SW480 (cell line): ENCODE measurements at places on chromosomes 7 and 10.

GRCh38 chr10:7572391-7572790 is 94.4 kb downstream of the ITIH5 start:
- DNase-seq = no peak

DNA sequence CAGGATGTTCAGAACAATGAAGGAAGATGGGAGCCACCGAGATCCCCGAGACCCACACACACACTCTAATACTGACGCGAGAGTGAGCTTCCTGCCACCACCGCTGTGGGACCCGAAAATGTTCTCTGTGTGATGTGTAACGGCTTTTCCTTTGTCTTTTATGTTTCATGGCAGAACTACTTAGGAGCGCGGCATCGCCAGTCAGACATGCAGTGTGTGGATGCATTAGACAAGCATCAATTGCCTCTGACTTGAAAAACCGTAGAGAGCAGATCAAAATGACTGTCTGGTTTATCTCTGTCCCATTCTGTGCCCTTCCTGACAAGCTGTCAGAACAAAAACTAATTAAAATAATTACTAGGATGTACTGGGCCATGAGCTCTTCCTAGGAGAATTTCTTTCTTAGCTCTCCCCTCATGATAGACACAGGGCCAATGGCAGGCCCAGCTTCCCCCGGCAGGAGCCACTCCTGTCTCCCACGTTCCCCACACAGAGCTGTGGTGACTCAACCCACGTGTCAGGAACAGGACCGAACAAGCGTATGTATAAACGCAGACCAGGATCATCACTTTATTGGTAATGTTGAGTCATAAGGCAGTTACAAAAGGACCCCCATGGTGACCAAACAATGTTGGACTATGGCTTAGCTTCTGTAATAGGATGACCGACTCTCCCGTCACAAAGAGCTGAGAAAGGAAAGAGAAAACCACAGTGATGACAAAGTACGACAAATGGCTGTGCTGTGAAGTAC is 705.0 kb downstream of the PARD3 start:
- no peak for DNase-seq

DNA sequence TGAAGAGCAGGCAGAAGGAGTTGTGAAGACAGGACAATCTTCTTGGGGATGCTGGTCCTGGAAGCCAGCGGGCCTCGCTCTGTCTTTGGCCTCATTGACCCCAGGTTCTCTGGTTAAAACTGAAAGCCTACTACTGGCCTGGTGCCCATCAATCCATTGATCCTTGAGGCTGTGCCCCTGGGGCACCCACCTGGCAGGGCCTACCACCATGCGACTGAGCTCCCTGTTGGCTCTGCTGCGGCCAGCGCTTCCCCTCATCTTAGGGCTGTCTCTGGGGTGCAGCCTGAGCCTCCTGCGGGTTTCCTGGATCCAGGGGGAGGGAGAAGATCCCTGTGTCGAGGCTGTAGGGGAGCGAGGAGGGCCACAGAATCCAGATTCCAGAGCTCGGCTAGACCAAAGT is 1.5 kb downstream of the CHPF2 start:
- no peak for DNase-seq

DNA sequence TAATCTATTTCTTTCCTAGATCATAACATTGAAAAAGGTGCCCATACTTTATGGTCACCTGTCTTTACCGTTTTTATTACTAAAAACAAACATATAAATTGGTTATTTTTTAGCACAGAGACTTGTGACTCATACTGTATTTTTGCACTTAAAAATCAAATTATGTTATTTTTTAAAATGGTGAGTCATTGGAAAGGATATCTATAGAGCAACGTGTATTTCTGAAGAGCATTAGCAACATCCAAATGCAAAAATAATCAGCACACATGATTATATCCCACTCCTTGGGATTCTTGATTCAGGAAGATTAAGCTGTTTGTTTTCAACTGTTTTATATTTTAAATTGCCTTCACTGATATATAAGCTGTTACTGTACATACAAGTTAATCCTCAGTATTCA is 40.7 kb upstream of the FMC1 start:
- no peak for DNase-seq

- no peak for DNase-seq
Measured at GRCh38 chr10:74092372-74092771, 58.3 kb downstream of the AP3M1 start.

GRCh38 chr7:122515404-122515803 is 183.5 kb downstream of the RNF133 start:
- DNase-seq = no peak

DNA sequence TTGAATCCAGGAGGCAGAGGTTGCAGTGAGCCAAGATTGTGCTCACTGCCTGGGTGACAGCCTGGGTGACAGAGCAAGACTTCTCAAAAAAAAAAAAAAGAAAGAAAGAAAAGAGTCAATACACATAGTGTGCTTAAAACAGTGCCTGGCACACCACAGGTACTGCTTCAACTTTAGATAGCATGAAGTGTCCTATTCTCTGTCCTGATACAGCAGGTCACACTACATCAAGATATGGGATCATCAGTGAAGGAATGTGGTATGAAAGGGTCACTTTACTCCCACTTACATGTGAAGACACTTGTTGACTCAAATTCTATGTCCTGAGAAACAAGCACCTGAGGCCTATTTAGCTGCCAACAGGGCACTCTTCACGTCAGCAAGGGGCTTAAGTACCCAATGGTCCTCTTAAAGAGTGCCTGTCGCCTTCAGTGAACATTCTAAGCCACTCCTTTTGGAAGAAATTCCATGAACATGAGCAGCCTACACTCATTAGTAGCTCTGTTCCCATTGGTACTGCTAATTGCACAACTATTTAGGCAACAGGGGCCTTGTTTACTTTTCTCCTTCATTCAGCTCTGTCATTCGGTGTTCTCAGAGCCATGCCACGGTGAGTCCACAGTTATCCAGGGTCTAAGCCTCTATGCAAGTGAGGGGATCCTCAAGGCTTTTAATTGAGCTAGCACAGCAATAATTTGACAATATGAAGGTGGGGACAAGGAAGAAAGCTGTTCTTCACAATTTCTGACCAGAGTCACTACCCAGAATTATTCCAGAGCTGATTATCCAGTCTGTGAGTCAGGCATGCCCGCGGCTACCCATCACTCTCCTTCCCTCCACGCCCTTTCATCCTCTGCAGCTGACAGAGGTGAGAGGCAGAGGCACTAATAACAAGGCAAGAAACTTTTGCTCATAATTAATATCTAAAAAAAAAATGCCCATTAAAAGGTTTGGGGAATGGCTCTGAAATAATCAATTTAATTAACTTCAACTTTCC is 56.6 kb upstream of the PTN start:
- DNase-seq = no peak
